ENCODE measurements at places on chromosomes 2 and 18.

- no peak for DNase-seq
Observed at GRCh38 chr2:120807751-120808150, 72.1 kb downstream of the GLI2 start.

DNA sequence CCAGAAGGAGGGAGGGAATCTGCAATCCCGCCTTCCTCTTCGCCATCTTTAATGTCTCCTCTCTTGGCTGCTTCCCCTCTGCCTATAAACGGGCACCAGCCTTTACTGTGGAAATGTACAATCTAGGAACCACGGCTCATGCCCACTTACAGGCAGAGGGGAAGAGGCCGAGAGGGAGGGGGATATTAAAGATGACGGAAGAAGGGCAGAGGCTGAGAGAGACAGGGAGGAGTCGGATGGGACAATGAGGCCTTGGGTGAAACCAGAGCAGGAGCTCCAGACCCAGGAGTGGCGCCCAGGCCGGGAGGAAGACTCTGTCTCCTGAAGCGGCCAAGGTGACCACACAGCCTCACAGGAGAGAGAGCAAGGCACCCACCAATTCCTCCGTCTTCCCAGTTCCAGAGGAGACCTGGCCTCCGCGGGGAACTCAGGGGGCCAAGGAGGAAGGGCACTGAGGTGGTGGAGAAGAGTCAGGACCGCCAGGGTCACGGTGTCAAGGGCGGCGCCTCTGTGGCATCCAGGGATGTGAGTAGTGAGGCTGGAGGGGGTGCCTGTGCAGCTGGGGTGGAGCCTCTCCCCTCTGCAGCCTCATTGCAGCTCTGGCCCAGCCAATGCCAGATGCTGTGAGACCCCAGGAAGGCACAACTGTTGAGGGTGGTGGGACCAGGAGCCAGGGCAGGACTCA is 67.8 kb downstream of the CIB4 start:
- no peak for DNase-seq

- DNase-seq: peak; percentile 70
Observed at GRCh38 chr18:23131693-23132319, 3.5 kb upstream of the CABLES1 start.

DNA sequence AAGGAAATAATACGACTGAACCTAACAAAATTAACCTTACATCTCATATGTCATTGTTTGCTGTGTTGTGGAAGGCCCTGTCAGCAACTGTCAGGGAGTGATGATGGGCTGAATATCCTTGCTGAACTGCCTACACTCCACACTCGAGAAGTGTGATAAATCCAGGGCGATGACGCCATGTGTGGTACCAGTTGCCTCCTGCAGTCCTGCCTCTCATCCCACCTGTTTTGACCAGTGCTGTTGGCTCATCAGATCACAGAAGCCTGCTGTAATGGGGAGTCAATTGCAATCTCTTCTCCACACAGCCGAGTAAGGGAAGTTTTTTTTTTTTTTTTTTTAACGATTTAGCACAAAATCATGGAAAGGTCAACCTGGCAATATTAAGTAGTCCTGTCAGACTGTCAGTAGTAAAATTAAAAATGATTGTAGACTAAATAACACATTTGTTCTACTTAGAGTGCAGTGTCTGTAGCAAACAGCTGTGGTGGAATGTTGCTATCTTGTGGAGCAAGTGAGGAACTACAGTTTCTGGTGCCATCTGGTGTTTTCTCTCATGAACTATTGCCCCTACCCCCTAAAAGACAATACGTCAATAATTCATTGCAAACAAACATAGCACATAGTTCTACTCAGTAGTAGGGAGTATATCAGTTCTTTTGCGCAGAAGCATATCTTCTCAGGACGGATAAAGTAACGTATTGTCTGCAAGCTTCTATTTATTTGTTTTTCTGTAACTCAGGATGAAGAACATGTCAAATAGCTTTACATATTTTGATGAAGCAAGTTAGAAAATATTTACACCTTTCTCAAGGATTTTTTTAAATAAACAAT is 347.6 kb downstream of the CTNNA2 start:
- no peak for DNase-seq

DNA sequence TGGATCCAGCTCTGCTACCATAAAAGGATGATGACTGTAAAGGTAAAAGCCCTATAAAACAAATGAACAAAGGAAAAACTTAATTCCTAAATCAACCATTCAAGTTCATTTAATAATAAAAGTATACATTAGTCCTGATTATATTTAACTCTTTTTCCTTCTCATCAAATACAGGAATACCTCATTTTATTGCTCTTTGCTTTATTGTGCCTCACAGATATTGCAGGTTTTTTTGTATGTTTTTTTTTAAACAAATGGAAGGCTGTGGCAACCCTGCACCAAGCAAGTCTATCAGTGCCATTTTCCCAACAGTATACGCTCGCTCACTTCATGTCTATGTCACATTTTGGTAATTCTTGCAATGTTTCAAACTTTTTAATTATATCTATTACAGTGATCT is 38.2 kb downstream of the USP37 start:
- no peak for DNase-seq

- DNase-seq: no peak
Observed at GRCh38 chr2:200003444-200003843, 48.1 kb downstream of the MAIP1 start.

GRCh38 chr18:46297621-46298020 is 193.4 kb downstream of the HAUS1 start:
- DNase-seq: no peak

GRCh38 chr2:156909983-156910382 is 347.5 kb upstream of the GALNT5 start:
- no peak for DNase-seq

GRCh38 chr2:128438586-128438985 is 119.9 kb upstream of the HS6ST1 start:
- DNase-seq: no peak

- no peak for DNase-seq
Observed at GRCh38 chr2:215849771-215850170, 163.6 kb downstream of the MREG start.

DNA sequence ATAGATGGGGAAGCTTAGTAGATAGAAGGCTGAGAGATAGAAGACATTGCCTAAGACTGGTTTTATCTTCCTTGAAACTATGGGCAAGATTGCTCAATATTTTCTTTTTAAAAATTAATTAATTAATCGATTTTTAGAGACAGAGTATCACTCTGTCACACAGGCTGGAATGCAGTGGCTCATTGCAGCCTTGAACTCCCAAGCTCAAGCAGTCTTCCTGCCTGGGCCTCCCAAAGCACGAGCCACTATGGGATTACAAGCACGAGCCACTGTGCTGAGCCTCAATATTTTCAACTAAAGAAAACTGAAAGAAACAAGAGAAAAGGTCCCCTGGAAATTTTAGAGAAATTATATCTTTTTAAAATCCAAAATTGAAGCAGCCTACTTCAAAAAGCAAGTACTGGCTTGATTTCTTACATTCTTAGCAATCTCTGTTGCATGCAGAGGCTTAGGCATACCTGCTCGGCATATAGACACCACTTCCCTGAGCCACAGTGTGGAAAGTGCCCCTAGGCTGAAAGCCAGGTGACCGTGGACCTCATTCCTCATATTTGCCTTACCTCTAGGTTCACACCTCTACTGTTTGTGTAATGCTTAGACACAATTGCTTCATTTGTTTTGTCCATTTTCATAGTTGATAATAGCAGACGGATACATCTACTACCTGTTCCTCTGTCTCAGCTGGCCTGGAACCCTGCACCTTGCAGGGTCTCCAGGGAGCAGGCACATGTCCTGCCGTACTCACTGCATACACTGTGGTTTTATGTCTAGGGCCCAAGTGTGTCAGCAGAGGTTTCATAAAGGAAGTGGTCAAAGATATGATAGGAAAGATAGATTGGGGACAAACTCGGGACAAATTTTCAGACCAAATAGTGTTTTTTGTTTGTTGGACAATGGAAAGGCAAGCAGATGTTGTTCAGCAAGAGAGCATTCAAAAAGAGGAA is 166.5 kb upstream of the ALPP start:
- no peak for DNase-seq

DNA sequence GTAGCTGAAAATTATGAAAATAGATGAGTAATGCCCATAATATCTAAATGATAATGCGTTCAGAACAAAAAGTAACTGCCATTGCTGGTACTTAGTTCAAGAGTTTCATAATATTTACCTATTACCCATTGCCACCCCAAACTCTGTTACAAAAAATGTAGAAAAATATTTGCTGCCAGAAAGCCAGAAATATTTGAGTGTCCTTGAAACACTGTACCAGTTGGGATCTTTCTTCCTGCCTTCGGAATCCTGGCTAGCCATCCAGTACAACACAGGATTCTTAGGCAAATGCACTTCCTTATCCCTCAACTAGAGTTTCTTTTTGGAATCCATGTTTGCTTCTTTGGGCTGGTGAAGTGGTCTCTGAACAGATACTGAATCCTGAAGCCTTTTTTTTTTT is 207.1 kb downstream of the MCFD2 start:
- DNase-seq: peak; percentile 12

GRCh38 chr2:124894199-124894598 is 869.1 kb downstream of the CNTNAP5 start:
- DNase-seq: no peak

- DNase-seq: no peak
Observed at GRCh38 chr2:41647468-41648050, 400.3 kb upstream of the PKDCC start.

DNA sequence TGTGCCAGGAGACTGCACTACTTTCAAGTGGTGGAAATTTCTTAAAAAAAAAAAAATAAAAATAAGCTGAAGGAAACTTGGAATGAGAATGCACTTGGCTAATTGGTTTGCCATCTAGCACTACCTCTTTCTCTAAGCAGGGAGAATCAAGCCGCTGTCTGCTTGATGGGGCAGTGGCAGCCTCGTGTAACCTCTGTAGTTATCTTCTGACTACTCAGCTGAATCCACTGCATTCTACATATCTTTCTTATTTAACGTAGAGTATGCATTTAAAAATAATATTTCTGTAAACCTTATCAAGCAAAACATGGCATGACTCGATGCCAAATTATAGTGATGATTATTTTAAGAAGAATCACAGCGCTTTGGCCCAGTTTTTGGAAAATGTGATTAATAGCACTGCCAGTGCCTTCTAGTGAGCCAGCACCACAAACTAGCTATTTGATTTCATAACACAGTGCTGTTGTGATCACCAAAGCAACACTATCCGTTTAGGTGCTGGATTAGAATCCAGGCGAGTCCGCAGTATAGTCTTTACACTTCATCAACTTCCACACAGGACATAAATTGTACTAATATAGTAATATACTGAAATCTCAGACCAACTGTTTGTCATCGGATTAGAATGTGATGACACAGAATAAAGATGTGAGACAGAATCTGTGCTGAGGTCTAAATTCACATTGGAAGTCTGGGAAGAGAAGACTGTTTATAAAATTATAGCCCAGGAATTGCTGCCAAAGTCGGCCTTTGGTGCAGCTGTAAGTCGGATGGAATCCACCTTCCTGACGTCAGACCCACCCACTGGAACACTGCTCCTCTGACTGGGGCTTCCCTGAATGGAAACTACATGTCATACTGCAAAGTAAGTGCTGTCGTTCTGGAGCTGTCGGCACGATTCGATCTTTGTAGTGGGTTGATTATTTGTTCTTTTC is 136.5 kb upstream of the ETAA1 start:
- DNase-seq: peak; percentile 33

- DNase-seq: no peak
Observed at GRCh38 chr18:64119916-64120315, 29.0 kb downstream of the LINC00305 start.

- DNase-seq: no peak
Observed at GRCh38 chr2:128448331-128449225, 129.9 kb upstream of the HS6ST1 start.

GRCh38 chr18:74631623-74632350 is 34.1 kb downstream of the ZNF407 start:
- DNase-seq: no peak

DNA sequence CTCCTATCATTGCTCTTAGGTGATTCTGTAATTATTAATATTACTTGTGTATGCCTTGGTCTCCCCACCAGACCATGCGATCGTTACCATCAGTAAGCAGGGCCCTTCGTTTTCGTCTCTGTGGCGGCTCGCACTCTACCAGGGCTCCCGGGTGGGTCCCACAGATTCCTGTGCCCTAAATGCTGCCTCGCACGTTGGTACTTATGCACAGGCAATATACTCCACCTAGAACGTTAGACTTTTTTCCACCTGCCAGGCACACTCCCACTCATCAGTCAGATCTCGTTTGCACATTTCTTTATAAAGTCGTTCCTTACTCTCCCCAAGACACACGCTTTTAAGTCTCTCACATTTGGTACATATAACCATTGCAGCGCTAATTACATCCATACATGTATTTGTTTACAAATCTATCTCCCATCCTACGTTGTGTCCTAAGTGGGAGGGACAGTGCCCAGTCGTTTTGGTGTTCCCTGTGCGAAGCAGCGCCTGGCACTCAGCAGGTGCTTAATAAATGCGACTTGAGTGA is 901 bp downstream of the FEZ2 start:
- DNase-seq: no peak

DNA sequence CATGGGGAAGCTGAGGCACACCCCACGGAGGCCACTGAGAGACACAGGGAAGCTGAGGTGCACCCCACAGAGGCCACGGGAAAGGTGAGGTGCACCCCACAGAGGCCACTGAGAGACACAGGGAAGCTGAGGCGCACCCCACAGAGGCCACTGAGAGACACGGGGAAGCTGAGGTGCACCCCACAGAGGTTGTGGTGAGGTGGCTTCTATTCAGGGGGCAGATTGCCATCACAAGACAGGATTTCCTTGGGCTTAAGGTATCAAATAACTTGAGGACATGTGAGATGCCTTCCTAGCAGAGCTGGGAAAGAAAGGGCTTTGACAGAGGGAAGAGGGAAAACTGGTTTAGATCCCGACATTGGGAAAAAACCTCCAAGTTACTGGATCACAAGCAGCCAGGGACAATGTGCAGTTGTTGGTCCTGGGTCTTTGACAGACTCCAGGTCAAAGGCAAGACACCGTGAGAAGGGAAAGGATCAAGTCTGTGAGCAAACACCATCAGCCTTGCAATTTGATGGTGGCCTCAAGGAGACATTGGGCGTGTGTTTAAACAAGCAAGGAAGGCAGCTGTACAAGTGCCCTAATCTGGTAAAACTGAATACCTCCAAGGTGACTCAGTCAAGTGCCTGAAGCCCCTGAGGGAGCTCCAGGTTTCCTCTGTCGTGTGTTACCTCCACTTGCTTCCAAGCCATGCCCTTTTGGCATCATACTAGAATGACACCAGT is 133.2 kb upstream of the EPAS1 start:
- DNase-seq: no peak

DNA sequence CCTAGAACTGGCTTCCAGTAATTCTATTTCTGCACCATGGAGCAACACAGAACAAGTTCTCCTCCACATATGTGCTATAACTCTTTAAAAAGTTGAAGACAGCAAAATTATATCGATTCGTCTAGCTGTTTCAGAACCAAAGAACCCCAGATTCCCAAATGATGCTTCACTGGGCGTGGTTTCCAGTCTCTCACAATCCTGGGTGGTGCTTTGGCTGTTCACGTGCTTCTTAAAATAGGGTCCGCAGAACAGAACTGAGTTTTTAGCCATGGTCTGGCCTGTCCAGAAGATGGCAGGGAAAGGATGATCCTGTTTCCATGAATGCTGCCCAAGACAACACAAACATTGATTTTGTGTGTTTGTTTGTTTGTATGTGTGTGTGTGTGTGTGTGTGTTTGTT is 37.6 kb upstream of the PARD3B start:
- DNase-seq: no peak

GRCh38 chr2:9015998-9016397 is 12.5 kb upstream of the MBOAT2 start:
- DNase-seq: no peak

- DNase-seq: no peak
Observed at GRCh38 chr2:61016392-61017002, 1.0 kb upstream of the PEX13 start.
